ENCODE measurements at places on chromosomes 2 and 18.
A peak's percentile ranks its signal among the peaks of the same experiment; 100 is the strongest.

DNA sequence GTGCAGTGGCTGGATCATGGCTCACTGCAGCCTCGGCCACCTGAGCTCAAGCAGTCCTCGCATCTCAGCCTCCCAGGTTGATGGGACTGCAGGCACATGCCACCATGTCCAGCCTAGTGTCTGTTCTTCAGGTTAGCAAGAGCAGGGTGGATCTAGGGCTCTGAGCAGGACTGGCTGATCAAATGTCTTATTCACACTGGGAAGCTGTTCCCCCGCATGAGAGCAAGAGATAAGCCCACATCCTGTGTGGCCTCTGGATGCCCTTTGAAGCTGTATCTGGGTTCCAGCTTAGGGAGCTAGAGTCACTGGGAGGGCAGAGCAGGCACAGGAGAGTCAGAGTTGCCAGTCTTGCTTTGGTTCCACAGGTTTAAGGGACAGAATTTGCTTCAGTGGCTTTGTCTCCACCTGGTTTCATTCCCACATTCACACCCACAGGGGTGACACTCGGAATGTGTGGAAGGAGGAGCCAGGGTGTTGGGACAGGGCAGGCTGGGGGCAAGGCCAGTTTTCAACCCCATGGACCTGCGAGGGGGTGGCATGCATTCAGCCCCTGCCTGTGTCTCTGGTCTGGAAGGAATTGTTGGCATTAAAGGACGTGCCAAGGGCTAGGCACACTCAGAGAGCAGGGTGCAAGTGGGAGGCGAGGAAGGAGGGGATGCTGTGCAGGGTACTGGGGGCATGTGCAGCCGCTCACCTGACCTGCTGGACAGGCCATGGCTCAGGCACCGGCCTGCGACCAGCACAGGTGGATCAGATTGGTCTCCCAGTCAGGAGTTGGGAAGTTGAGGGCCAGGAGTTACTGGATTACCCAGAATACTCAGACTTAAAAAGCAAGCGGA lies 24.5 kb downstream of the PTPN18 start:
- no peak for DNase-seq

DNA sequence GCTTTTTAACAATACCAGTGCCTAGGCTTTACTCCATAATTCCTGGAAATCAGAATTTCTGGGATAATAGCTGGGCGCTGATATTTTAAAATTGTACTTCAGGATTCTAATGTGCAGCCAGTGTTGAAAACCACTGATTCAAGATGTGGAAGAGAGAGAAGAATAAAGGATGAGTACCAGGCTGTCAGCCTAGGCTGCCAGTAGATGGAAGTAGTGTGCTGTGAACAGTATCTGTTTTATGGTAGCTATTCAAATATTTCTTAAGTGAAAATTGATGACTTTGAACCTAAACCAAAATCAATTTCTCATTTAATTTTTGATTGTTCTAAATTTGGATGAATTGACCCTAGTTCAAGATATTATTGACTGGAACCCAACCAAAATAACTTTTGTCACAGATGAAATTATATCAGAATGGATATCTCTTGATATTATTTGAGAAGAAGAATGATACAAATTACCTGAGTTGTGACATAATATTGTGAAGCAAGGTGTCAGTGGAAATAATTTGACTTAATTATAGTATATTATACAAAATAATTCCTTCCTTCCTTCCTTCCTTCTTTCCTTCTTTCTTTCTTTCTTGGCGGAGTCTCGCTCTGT lies 88.0 kb downstream of the COMMD1 start:
- peak; percentile 12 for DNase-seq

DNA sequence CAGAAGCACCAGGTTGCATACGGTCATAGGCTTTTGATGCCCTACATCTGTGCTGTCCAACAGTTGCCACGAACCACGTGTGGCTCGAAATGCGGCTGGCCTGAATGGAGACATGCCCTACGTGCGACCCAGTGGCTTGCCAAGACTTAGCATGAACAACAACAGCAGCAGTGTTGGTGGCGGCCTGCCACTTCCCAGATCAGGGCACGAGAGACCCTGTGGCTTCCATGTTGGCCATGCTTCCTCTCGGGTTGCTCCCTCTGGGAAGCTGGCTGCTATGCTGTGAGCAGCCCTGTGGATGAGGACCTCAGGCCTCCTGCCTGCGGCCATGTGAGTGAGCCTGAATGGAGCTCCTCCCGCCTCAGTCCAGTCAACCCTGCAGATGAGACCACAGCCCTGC lies 212.3 kb downstream of the HDAC4 start:
- no peak for DNase-seq

- no peak for DNase-seq
Observed at GRCh38 chr18:80167331-80167730, 58.3 kb downstream of the ADNP2 start.

DNA sequence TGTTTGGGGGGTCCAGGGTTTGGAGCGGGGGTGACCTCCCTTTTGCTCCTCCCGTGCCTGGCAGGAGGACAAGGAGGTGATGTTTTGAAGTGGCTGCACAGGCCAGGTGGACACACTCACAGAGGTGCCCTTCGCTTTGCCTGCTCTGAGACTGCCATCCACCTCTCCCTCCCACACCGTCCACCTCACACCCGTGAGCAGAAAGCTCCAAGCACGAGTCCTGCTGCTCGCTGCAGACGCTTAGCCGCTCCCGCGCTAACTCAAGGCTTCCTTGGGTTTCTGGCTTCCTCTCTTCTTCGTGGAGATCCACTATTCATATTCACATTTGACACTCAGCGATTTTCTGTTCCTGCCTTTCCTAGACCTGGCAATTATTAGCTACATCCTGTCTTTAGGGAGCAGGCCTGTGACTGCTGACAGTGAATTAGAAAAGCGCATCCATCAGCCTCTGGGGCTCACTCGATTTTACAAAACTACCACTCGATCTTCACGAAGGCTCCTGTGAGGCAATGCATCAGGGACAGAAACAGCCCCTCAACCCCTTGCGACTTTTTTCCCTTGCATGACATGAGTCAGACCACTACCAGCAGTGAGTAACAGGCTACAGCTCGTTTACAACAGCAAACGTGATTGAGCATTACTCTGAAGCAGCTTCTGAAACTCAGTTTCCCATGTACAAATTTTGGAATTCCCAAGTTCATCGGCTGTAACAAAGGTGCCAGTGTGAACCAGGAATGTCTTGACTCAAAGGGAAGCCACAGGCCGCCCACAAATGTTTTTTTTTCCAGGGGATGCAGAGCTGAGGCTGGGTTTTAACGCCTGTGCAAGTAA lies 238.7 kb upstream of the SOX11 start:
- DNase-seq, result no peak

- no peak for DNase-seq
Observed at GRCh38 chr2:238279324-238279682, 9.1 kb downstream of the PER2 start.

DNA sequence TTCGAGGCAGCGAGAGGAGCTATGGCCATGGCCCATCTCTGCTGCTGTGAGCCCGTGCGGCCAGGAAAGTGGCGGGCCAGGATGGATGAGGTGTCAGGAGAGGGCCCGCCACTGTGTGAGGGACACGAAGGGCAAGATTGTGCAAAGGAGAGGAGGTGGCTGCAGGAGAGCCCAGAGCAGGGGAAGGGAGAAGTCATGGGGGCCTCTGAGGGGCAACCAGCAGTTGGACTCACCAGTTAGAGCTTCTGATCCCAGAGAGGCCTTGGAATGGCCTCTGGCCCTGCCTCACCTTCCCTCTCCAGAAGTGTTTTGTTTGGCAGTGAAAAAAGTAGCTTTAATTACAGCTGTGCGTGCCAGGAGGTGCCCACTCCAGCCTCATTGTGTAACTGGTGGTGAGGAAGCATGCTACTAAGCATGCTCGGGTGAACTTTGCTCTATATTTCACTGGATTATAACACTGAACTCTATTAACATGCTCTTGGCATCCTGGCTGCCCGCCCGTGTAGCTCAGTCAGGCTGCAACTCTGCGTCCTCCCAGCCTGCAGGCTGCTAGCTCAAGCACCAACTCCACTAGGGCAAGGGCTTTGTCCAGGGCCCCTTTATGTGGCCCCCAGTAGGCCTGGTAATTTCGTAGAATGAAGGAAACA lies 34.2 kb downstream of the IMPA2 start:
- DNase-seq, result no peak

- peak; percentile 4 for DNase-seq
Observed at GRCh38 chr2:191638079-191638801, 39.7 kb upstream of the NABP1 start.

DNA sequence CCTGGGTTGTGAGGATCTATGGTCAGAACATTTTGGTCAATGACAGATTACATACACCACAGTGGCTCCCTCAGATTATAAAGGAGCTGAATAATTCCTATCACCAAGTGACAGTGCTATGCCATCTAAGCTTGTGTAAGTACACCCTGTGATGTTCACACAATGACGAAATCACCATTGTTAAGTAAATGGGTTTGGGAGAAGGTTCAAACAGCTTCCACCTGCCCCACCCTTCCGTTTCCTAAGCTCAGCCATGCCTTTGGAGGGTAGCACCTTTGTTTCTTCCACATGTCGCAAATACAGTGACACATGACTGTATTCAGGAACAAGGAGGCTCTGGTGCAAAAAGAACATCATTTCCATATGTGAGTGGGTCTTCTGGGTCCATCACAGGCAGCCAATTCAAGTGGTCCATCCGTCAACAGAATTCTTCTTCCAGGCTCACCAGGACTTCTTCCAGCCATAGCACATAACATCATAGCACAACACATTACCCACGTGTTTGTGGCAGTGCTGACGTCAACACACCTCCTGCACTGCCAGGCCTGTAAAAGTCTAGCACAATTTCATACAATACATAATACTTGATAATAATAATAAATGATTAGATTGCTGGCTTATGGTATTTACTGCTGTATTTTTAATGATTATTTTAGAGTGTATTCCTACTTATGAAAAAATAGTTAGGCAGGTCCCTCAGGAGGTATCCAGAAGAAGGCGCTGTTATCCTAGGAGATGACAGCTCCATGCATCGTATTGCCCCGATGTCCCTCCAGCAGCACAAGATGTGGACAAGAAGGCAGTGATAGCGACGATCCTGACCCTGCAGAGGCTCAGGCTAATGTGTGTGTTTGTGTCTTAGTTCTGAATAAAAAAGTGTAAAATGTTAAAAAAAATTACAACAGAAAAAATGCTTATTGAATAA lies 264.8 kb downstream of the ANAPC1 start:
- DNase-seq, result no peak

DNA sequence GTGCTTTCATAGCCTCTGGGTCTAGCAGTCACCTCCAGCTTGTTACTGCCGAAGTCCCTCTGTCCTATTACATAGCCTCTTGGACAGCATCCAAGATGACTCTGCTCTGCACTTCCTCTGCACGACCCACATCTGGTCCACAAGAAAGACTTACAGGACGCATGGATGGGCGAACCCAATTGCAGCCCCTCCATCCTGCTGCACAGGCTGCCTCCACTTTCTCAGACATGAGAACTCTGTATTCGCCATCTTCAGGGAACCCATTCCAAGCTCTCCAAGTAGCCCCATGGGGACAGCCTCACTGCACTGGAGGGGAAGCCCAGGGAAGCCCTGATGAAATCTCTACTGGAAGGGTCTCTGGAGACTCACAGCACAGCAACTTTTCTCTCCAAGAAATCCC lies 172.1 kb downstream of the GFPT1 start:
- DNase-seq, result no peak

GRCh38 chr2:73937899-73938298 lies 11.2 kb downstream of the DGUOK start:
- no peak for DNase-seq

DNA sequence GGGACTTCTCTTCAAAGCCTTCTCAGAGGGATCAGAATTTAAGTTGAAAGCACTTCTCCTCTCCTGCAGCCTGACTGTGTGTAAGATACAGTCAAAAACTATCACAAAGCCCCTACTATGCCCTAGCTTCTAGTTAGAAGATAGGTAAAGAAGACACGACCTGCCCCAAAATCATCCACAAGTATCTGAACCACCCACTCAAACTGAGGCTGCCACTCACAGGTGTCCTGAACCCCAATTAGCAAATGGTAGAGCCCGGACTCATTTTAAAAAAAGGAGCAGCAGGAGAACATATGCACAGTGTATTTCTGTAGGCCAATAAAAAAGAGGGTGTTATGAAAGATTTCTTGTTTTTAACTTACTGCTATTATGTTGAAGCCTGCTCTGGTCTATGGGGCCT lies 74.4 kb downstream of the ANKRD44 start:
- no peak for DNase-seq

DNA sequence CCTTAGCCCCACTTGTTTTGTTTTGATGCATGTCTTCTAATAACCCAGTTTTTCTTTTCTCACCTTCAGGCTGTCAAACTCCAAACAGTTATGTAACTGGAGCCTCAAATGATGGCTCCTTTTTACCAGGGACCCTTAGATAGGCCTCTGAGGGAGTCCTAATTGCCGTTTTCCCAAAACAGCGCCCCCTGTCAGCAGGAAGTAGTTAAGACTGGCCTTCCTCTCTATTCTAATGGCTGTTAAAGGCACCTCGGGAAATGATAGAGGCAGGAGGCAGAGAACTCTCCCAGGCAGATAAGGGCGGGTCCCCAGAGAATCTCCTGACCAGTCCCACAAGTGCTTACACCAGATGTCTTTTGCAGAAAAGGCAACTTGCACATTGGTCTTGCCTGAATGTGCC lies 123.2 kb downstream of the KCNS3 start:
- DNase-seq, result no peak

DNA sequence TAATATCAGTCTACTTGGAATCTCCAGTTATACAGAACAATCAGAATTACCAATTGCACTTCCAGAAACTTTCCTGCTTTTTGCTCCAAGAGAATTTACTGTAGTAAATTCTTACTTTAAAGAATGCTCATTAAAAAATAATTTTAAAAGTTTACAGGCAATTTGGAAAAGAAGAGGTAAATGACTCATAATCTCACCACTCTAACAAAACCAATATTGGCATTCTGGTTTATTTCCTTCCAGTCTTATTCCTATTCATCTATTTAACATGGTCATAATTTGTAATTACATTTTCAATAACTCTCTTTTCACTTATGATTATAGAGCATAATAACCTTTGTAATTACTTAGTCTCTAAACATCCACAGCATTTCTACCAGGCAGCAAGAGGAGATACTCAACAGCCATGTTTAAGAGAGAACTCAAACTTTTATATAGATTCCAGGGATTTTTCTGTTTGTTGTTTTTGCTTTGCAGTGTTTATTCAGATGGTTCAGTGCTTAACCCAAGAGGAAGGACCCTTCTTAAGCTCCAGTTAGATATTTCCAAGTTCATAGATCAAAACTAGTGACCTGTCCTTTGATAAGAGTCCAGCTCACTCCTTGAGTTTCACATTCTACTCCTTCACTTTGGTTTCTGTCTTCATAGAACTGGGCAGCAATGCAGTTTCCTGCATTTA lies 464.7 kb downstream of the TXNL1 start:
- no peak for DNase-seq

Data from germinal center (tissue), 1 donor.